ENCODE measurements at places on chromosomes 5 and 9. TPM values are rescaled to one million over a fixed set of nuclear protein-coding genes. Genes with fewer than 3 reads are reported as not detected.

Gene TSLP
- 0.33 TPM for polyA plus RNA-seq

Gene NKD2
- polyA plus RNA-seq, result 0.92 TPM

Gene CER1
- not detected for polyA plus RNA-seq

Gene GCNT4
- polyA plus RNA-seq, result 0.60 TPM

Gene ZNF454
- polyA plus RNA-seq, result 2.0 TPM

Gene C9orf153
- polyA plus RNA-seq, result not detected

Gene COL23A1
- polyA plus RNA-seq, result 2.4 TPM
